ENCODE measurements at places on chromosomes 2 and 18.

DNA sequence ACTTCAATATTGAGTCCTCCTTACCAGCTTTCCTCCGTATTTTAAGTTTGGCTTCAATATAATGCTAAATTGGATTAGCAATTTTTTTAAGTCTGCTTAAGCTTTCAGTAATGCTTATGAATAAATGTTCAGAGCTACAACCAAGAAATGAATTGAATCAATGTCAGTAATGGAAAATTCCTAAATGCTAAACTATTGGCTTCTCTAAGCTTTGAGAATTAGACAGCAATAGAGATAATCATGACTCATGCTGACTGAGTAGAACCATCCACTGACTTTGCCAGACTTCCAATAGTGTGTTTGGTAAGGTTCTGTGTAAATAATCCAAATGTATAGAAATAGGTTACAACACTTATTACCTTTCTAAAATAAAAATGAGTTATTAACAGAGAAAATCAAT lies 8.9 kb upstream of the PDE1A start:
- no peak for DNase-seq

DNA sequence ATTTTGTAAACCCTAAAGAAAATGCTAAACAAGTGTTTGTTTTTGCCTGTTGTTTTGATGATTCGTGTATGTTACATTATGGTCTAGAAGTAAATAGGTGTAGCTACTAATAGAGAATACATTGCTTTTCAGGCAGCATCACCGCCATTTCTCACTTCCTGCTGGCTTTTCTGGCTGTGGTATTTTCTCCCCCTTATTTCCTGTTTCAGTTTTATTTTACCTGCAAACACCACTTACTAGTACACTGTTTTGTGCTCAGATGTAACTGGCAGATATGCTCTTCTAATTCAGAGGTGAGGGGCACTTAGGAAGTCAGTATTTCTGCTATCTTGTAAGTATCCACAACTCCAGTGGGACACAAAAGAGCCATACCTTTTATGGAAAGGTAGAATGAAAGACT lies 38.1 kb upstream of the SLC3A1 start:
- no peak for DNase-seq

GRCh38 chr2:69163109-69163508 lies 150.1 kb downstream of the ANTXR1 start:
- peak; percentile 93 for DNase-seq

- peak; percentile 97 for DNase-seq
These were observed 137.9 kb upstream of the CXCR4 start for GRCh38 chr2:136255648-136256461.

DNA sequence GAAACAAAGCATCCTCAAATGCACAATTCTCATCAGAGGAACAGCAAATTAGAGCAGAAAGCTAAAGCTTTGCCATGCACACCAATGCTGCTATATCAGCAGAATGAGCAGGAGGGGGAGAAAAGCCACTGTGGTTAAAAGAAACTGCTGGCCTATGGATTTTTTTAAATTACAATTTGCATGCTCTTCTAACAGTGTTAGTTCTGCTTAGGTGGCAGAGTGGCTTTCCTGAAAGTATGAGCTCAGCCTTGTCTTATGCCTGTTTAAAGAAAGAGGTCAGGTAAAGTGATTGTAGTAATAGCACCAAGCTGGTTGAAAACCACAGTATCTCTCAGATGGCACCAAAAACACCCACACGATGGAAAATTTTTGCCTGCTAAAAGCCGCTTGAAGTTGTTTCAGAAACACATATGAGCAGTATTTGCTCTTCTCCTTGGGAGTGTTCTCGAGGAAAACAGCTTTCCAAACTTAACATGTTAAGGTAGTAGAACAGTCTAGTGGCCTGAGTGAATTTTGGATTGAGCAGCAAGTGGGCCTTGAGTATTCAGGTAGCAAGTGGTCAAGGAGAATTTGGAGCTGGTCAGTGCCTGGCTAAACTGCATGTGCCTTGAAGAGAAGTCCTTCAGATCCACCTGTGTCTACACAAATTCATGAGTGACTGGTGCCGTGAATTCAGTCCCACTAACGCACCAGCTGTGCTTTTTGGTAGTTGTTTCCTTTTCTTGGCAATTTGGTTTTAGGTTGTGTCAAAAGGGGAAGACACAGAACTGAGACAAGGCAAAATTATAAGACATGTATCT lies 19.6 kb upstream of the NDUFV2 start:
- no peak for DNase-seq

- DNase-seq: no peak
These were observed 22.4 kb downstream of the COLEC11 start for GRCh38 chr2:3617198-3617890.

DNA sequence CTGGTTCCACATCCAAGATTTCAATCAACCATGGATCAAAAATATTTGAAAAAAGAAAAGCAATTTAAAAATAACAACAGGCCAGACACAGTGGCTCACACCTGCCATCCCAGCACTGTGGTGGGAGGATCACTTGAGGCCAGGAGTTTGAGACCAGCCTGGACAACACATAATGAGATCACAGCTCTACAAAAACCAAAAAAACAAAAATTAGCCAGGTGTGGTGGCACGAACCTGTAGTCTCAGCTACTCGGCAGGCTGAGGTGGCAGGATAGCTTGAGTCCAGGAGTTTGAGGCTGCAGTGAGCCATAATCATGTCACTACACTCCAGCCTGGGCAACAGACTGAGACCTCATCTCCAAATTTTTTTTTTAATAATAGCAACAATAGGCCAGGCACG lies 13.4 kb upstream of the SPATA3 start:
- no peak for DNase-seq

DNA sequence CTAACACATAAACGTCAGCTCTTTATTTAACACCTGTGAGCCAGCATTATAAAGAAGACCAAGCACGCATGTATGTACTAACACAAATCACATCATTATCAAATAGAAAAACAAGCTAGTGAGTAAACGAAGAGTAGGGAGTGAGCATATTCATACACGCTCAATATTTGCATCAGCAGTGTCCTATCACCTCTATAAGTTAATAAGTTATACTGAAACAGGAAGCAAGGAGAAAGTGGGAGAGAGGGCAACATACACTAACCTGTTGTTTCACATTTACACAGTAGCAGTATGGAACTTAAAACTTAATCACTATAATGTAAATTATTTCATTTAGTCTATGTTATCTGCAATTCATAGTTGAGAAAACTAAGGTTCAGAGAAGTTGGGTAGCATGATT lies 321.5 kb upstream of the TANK start:
- DNase-seq: no peak

- DNase-seq: no peak
These were observed 104.2 kb upstream of the RND3 start for GRCh38 chr2:150591496-150592285.

DNA sequence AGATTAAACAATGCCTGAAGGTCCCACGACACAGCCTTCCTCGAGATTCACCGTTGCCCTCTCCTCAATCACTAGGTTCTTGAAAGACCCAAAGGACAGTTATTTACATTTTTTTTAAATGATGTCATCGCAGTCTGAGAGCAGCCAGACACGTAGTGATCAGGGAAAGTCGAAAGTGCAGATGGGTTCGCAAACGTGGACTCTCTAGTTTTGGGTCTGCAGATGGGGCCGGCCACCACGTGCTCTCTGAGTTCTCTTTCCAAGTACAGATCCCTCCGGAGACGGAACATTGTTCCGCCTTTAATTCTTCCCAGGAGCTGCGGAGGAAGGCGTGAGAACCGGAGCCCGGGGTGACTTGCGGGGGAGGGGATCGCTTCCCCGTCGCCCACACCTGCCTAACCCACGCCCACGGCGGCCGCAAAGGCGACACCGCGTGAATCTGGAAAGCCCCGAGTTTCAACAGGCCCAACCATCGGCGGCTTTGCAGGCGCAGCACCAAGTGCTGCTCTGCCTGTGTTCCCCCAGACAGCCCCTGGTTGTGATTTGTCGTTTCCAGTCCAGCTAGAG lies 54.3 kb downstream of the PKDCC start:
- no peak for DNase-seq

- no peak for DNase-seq
These were observed 226.6 kb downstream of the ALPK2 start for GRCh38 chr18:58402247-58402646.

- no peak for DNase-seq
These were observed 271.3 kb upstream of the STON1 start for GRCh38 chr2:48258481-48259149.

DNA sequence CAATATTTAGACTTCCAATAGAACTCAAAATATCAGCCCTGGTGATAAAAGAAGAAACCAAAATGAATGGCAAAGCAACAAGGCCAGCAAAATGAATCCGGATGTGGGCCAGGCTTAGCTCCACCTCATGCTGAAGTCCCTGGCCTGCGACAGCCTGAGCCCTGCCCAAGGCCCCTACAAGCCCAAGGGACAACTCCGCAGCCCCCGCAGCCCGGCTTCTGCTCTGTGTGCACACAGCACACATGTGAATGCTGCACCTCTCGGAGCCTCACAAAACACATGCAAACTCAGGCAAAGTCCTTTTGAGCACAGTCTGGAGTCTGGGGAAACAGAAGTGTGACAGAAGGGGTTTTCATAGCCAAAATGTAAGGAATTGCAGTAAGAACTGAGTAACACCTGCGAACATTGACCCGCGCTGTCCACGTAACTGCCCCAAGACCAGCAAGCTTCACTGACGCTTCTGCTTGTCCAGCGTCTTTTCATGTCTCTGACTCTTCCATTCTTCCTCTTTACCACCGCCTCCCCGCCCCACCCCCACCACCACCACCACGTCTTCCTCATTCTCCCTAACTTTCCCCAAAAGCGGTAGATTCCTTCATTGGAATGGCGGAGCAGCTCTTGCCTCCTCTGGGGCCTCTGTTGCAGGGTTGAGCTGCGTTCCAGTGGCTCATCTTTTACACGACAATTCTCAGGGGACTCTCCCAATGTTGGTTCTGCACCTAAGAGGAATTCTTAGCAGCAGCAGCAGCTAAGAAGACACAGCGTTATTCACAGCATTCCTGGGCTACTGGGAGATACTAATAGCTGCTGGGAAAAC lies 136.4 kb upstream of the COPS8 start:
- DNase-seq: no peak

- DNase-seq: no peak
These were observed 479.7 kb downstream of the SPAG16 start for GRCh38 chr2:213763963-213764362.

DNA sequence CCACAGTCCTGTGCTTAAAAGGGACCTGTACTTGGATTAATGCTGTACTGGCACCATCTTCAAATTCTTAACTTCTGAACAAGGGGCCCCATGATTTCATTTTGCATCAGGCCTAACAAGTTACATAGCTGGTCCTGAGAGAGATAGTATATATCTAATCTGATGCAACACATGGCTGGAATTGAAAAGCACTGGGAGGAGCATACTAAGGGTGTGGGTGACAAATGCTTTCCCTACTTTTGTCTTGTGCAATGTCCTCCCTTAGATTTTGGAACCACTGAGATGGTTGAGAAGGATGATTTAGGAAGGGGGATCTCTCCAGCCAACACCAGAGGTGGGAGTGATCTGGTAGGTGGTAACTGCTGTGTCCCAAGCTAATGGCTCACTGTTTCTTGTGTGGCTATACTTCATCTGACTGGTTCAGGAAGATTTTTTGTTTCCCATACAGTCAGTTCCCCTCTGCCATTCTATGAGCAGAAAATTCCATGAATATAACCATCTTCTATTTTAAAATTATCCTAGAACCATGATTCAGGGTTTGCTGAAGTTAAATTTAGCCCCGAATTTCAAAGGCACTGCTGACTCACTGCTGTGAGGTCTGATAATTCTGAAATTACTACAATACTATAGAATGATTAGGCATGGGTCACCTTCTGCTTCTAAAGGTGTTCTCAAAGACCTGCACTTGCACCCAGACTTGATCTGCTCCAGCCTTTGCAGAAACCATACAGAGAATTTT lies 108.3 kb upstream of the NCKAP5 start:
- no peak for DNase-seq

DNA sequence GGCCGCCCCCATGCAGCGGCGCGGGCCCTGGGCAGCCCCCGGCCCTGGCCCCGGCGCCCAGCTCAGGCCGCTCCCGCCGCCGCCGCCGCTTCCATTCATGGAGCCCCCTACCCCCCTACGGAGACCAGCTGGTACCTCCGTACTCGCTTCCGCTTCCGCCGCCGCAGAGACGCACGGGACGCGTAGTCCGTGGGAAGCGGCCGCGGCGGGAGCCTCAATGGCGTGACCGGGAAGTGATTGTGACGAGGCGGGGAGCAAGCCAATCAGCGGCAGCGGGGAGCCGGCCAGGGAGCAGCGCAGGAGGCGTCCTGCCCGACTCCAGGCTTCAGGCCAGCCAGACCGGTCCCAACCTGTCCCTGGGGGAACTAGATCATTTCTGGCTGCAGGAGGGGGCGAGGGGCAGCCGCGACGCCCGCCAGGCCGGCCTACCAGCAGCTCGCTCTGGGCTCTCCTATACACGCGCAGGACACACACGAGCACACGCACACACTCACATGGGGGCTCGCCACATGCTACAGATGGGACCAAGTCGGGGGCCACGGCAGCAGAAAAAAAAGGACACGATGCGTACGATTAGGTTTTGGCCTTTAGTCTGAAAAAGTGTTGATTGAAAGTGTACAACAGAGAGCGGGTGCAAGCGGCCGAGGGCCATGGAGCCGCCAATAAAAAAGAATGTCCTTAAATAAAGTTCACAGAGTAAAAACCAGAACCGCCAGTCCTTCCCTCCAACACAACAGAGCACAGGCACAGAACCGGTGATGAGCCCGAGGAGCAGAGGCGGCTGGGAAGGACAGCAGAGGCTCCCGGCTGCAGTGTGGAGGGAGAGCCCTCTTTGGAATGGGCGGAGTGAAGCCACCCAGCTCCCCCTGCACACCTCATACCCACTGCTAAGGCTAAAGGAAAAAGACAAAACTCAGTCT lies at the start of gene ZNF513:
TSS of gene ZNF513 (minus strand) at position 109 of the 920 bp plus-strand sequence. CDS start 208 bp downstream, outside the sequence.
- peak; percentile 38 for DNase-seq

- no peak for DNase-seq
These were observed 119.5 kb upstream of the MCFD2 start for GRCh38 chr2:47034973-47035609.

- DNase-seq: no peak
These were observed 387.9 kb upstream of the POU3F3 start for GRCh38 chr2:104465981-104466380.

GRCh38 chr18:3453540-3454364 lies 3.8 kb downstream of the TGIF1 start:
- DNase-seq: peak; percentile 60

GRCh38 chr2:127226520-127227263 lies 6.6 kb upstream of the CYP27C1 start:
- DNase-seq: no peak

DNA sequence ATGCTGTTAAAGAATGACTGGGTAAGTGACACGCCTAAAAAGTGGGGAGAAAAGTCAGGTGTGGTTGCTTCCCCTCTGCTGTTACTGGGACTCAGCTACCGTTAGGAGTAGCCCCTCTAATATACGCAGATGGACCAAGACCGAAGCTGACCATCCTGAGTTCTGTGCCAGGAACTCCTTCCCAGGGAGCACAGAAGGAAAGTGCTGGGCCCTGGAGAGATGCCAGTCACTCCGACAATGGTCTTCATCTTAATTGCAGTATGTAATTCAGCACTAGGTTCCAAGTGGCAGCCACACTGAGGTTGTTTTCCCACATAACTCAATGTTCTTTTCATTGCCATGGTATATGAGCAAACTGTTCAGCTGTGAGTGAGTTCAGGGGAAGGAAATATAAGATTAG lies 19.6 kb upstream of the TMEM200C start:
- DNase-seq: no peak
